Muscle of leg (tissue), 16 donors: ENCODE measurements at places on chromosomes 7 and 10.
A peak's percentile ranks its signal among the peaks of the same experiment; 100 is the strongest.

DNA sequence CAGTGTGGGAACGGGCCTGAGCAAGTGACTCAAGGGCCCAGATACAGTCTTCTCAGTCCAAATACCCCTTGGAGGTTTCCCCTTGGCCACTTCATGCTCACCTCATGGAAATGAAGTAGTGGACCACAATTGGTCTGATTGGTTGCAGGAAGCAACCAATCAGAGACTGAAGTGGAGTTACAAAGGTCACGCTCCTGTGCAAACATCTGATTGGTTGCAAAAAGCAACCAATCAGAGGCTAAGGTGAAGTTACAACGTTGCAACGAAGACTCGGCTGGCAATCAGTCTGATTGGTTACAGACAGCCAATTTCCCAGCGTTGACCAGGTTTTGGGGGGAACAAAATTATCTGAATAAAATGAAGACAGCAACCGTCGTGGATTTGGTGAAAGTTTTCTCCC lies 72.5 kb downstream of the CDHR3 start:
- DNase-seq, result no peak

DNA sequence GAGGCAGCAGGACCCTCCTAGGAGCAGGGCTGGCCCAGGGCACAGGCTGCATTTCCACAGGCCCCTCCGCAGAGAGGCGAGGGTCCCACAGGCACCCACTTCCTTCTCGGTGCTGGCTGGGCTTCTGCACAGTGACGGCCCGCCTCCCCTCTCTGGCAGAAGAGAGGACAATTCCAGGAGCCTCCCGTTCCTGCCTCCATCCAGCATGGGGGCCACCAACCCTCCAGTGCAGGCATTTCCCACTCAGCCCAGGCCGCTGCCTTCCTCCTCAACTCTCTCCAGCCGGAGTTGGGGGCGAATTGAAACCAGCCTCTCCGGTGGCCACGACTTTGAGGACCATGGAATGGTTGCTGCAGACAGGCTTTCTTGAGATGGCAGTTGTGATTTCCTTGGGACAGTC lies 125.0 kb upstream of the PPP2R2D start:
- no peak for DNase-seq

GRCh38 chr7:93015101-93015778 lies 102.5 kb downstream of the SAMD9 start:
- peak; percentile 93 for DNase-seq

DNA sequence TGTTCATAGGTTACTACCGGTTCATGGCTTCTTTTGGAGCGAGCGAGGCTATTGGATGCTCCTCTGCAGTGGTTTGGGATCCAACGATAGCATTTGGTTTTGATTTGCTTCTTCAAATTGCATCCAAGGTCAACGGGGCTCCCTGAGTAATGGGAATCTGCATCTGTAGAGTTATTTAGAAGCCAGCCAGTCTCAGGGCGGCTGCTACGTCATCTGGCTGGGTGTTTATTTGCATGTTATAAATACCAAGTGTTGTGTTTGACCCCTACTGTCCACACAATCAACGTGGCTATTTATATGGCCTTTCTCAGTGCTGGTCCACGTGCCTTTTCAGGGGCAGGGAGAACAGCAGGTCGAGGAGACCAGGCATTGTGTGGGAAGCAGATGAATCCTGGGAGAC lies 137.7 kb downstream of the PRPF18 start:
- DNase-seq, result peak; percentile 97

GRCh38 chr10:56487746-56488145 lies 126.7 kb upstream of the ZWINT start:
- no peak for DNase-seq

DNA sequence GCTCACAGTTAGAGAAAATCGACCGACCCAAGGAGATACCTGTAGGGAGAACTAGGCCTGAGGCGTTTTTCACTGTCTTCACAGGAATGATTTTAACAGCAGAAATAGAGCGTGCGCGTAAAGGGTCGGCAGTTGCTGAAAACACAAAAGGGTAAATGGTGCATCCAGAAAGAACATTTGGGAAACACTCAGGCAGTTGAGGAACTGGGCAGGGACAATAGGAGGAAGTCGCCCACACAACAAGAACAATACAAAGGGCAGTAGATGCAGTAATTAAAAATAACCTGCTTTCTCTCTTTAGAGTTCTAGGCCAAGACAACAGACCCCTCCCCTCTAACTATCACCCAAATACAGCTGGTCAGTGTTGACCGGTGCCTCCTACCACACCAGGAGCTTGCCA lies 126.6 kb downstream of the SORBS1 start:
- DNase-seq, result no peak

DNA sequence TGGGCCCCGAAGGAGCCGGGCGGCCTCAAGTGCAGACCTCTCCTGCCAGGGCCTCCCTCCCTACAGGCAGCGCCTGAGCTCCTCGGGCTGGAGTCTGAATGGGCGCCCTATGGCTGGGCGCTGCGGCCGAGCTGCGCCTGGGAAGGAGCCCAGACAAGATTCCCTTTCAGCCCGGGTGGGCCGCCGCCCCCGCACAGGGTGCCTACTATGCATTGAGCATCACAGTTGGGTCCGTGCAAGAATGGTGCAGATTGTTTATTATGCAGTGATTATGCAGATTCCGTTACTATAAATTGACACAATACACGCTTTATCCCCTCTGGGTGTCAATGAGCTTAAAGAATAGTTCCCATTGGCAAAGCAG lies 77.2 kb upstream of the PDGFA start:
- DNase-seq, result no peak

DNA sequence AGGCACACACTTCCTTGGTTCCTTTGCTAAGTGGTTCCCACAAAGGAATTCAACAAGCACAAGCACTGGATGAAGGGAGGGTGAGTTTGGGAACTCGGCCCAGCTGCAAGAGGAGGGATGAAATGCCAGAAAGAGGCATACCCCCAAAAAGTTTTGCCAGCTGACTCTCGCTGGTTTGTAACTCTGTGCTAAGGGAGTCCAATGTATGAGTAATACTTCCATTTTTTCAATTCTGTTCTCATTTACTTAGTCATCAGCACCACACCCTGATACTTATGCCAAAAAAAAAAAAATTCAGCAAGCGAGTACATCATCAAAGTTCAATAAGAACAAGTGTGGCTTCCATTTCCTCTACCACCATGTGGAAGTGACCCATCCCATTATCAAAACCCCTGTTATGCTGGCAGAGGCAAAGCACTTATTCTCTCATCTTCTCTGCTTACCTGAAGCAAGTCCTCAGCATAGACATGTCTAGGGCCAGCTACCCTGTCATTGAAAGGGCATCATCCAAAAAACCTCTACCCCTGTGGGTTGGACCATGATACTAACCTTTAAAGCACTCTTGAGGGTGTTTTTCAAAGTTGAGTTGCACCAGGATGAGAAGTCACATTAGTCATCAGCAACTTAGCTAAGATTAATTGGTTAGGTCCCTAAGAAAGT lies 6.9 kb upstream of the HYCC1 start:
- peak; percentile 82 for DNase-seq

GRCh38 chr10:102595897-102596296 lies 48.4 kb upstream of the TRIM8 start:
- no peak for DNase-seq

GRCh38 chr7:132353936-132354335 lies 222.3 kb downstream of the PLXNA4 start:
- DNase-seq, result no peak

DNA sequence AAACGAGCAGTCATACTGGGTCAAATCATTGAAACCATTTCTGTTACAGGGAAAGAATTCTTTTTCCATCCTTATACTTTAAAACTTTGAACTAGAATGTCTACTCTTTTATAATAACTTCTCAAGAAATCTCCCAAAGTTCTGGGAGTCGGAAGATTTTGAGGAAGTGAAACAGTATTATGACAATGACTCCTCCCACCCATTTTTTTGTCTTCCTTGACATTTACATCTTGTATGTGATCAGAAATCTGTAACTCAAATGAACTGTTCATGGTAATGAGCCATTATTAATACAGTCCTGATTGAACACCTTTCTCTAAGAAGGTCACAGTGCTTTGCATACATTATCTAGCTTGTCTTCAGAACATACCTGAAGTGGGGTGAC lies 227.4 kb downstream of the CELF2 start:
- DNase-seq, result no peak

GRCh38 chr7:41006306-41006995 lies 696.4 kb downstream of the INHBA start:
- peak; percentile 90 for DNase-seq

GRCh38 chr10:79941146-79941545 lies 7.8 kb downstream of the SFTPD start:
- DNase-seq, result no peak

DNA sequence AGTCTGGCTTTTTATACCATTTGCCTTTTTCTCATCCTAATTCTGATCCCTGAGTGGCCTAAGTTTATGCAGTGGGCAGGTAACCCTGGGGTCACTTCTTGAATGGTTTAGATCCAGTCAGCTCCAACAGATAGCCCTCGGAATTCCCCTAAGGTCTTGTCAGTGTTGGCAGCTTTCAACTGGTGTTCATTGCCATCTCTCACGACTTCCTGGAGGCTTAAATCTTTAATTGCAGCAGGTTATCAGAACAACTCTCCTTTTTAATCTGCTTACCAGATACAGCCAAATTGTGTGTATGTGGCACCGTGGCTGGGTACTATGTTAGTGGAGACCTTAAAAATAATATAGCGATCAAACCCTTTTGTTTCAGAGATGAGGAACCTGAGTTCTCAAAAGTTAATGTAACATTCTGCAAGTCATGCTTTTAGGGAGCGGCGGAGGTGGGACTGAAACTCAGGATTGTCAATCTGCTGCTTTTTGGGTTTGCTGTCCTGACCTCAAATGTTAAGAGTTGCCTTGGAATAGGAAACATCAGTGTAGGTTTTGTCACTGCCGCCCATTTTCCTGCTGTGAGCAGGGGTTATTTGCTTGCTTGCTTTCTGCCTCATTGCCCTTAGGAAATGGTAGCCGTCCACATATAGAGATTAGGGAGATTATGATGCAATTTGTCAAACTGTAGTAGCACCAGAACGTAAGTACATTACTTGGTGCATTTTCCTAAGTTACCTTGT lies 818 bp downstream of the DLD start:
- no peak for DNase-seq

- no peak for DNase-seq
These were observed 69.4 kb downstream of the ZRANB1 start for GRCh38 chr10:125011171-125011925.

GRCh38 chr7:152508701-152509100 lies 72.9 kb upstream of the KMT2C start:
- no peak for DNase-seq

DNA sequence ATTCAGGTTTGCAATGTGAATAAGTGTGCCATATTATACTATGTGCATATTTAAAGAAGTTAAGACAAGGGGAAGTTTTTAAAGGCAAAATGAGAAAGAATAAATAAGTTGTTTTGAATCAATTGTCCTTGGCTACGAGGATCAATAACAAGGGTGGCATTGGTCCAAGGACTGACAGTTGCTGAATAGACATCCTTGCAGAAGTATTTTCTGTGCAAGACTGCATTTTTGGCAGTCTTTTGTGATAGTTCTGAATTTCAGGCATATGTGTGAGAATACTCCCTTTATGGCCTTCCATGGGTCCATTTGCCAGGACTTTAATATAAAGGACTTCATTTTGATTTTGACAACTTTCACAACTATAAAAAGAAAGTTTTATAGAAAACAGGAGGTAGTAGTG lies 5.4 kb upstream of the LIPA start:
- peak; percentile 62 for DNase-seq

GRCh38 chr10:31381766-31382316 lies 62.8 kb downstream of the ZEB1 start:
- no peak for DNase-seq

- no peak for DNase-seq
These were observed 241.5 kb upstream of the PTER start for GRCh38 chr10:16195178-16195769.

DNA sequence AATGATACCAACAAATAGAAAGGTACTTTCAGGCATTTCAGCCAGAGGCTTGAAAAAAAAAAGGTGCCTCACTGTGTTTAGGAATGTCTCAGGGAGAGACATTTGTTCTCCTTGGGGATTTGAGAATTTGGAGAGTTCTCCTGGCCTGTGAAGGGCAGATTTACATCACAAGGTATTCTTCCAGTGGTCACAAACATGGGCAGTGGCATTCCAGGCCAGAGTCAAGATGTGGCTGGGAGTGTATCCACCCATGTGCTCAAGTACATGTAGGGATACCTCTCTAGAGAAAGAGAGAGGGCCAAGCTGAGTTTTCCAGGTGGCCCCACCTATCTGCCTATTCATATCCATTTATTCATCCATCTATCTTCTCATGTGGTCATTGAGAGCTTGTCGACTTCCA lies 253.8 kb downstream of the LRMDA start:
- no peak for DNase-seq

GRCh38 chr10:14008740-14009080 lies 322.0 kb downstream of the FRMD4A start:
- no peak for DNase-seq

DNA sequence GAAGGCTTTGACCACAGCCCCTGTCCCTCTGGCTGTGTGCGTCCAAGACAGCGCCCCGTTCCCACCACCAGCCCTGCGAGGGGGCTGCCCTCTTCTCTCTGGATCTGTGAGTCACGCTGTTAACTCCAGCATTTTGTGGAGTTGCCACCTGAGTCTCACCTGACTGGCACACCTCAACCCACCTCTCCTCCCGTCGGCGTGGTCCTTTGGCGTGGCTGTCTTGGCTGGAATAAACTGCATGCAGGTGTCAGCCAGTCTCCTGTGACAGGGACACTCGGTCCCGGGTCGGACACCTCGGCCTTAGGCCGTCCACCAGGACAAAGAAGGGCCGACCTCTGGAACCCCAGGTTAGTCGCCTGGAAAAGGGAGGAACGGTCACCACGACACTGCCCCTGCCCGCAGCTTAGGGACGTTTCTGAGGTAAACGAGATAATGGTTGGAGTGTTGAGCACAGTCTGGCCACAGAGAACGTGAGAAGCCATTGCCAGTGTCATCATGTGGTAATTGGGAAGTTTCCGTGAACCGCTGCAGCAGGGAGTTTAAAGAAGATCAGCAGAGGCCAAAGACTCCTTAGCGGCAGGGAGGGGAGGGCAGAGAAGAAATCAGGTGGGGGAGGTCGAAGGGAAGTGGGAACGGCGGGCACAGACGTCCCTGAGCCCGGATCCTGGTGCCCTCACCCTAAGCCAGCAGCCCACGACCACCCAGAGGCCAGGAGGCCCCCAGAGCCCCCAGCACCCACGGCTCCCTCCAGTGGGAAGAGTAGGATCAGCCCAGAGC lies 73.6 kb upstream of the FAM20C start:
- DNase-seq, result peak; percentile 71

DNA sequence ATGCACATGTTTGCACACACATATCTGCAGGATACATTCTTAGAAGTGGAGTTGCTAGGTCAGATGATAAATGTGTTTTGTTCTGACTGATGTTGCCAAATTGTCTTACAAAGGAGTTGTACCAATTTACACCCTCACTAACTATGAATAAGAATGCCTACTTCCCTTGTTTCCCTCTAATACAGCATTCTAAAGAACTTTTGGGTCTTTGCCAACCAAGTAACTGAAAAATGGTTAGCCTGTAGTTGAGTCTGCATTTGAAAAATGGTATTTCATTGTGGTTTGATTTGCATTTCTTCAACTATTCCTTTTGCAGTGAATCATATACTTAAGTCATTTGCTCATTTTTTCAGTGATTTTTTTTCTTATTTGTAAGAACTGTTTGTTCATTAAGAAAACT lies 48.4 kb downstream of the TMEM26 start:
- peak; percentile 27 for DNase-seq

GRCh38 chr10:75895259-75895658 lies 463.8 kb downstream of the LRMDA start:
- no peak for DNase-seq
